ENCODE measurements at places on chromosomes 7 and 10.
A peak's percentile ranks its signal among the peaks of the same experiment; 100 is the strongest.

- no peak for DNase-seq
Observed at GRCh38 chr7:43850348-43851116, 18.8 kb downstream of the MRPS24 start.

GRCh38 chr7:43612128-43612527 is 29.2 kb downstream of the STK17A start:
- DNase-seq = no peak

DNA sequence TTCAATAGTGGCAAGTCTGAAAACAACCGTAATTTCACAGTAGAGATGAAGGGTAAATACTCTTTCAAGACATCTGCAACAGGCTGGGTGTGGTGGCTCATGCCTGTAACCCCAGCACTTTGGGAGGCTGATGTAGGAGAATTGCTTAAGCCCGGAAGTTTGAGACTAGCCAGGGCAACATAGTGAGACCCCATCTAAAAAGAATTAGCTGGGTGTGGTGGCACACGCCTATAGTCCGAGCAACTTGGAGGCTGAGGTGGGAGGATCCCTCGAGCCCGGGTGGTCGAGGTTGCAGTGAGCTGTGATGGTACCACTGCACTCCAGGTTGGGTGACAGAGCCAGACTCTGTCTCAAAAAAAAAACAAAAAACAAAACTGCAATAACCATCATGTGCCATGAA is 71.8 kb downstream of the PFKFB3 start:
- no peak for DNase-seq

DNA sequence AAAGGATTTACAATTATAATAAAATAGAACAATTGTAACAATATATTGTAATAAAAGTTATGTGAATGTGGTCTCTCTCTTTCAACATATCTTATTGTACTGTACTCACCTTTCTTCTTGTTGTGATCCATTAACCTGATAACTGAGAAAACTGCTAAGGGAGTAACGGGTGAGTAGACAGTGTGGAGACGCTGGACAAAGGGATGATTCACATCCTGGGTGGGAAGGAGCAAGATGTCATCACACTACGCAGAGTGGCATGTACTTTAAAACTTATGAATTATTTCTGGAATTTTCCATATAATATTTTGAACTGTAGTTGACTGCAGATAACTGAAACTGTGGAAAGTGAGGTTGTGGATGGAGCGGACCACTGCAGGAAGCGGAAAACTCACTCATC is 91.2 kb upstream of the PLPP4 start:
- no peak for DNase-seq

DNA sequence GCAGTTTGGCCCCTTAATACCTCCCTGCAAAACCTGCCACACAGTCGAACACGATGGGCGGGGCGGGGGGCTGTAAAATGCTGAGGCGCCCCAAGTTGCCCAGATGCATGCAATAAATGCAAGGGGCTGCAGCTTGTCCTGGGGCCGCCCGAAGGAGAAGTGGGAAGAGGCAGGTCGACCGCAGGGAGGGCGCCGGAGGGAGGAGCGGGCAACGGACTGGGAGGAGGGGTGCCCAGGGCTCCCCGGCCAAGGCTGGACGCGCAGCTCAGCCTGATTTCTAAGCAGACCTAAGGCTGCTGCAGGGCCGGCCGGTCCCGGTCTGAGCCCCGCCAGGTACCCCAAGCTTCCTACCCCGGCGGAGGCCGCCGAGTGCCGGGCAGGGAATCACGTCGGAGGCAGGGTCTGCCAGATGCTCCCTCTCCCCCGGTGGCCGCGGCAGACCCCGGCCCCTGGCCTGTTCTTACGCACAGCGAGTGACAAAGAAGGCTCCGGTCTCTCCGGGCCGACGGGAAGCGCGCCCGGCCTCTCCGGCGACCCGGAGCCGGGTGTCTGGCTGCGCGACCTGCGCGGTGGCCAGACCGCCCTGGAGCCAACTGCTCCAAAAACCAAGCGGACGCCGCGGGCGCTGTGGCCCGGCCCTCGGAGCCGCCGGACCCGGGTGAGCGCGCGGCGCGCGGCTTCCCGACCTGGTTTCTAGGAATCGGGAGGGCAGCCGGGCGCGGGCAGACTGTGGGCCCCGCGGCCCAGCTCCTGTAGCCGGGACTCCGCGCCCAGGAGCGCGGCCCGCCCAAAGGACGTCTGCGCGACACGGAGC is 744 bp upstream of the EBF3 start:
- DNase-seq = no peak

GRCh38 chr10:5470062-5470751 is 29.2 kb downstream of the CALML5 start:
- no peak for DNase-seq

DNA sequence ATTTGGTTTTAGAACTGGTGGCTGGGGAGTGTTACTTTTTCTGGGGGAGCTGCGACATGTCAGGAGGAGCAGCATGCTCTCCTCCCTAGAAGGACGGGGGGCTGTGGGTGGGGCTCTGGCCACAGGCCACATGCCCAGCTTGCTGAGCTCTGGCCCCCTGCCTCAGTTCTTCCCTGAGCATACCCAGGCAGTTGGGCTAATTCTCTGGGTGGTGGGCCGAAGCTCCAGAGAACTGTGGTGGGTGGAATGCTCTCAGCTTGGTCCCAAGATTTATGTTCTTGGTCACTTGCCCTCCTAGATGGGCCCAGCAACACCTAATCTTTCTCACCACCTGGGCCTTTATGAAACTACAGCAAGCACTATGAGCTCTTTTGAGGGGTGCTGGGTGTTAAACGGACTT is 5.1 kb upstream of the ZNF775 start:
- DNase-seq = no peak

- no peak for DNase-seq
Observed at GRCh38 chr10:56135828-56136227, 225.2 kb downstream of the ZWINT start.

DNA sequence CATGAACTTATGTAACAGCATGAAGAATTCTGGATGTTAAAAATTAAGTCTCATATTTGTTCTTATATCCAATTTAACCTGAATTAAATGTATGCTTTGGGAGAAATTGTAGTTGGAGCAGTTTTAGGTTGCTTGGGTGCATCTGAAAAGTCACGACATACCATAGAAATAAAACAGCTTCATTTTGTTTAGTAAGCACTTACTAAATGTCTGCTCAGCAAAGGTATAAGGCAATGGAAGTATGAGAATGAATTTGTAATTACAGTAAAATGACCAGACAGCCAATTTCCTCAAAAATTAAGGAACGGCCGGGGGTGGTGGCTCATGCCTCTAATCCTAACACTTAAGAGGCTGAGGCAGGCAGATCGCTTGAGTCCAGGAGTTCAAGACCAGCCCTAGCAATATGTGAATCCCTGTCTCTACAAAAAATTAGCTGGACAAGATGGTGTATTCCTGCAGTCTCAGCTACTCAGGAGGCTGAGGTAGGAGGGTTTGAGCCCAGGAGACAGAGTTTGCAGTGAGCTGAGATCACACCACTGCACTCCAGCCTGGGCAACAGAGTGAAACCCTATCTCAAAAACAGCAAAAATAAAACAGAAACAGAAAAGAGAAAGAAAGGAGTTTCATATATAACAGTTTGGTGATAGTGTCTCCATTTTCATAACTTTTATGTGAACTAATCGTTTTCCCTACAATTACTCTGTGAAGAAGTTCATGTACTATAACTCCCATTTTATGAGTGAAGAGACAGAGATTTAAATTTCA is 47.2 kb upstream of the KLF6 start:
- DNase-seq = no peak

GRCh38 chr7:135980665-135981180 is 3.6 kb upstream of the MTPN start:
- no peak for DNase-seq

DNA sequence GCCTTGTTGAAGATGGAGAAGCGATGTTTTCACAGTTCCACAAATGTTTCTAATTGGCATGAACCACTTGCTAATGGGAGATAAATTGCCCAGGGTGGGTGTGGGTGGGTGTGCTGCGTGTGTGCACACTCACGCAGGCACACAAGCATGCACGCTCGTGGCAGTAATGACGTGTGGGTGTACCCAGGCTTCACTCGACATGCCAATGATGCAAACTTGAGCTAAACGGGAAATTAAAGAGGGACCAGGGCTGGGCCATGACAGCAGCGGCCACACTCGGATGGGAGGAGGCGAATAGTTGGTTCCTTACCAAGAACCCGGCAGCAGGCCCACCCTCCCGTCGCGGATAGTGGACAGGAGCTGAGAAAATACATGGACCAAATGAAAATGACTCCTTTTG is 159.9 kb downstream of the TRIL start:
- DNase-seq = no peak

GRCh38 chr10:15764892-15765454 is 45.3 kb upstream of the ITGA8 start:
- DNase-seq = no peak

DNA sequence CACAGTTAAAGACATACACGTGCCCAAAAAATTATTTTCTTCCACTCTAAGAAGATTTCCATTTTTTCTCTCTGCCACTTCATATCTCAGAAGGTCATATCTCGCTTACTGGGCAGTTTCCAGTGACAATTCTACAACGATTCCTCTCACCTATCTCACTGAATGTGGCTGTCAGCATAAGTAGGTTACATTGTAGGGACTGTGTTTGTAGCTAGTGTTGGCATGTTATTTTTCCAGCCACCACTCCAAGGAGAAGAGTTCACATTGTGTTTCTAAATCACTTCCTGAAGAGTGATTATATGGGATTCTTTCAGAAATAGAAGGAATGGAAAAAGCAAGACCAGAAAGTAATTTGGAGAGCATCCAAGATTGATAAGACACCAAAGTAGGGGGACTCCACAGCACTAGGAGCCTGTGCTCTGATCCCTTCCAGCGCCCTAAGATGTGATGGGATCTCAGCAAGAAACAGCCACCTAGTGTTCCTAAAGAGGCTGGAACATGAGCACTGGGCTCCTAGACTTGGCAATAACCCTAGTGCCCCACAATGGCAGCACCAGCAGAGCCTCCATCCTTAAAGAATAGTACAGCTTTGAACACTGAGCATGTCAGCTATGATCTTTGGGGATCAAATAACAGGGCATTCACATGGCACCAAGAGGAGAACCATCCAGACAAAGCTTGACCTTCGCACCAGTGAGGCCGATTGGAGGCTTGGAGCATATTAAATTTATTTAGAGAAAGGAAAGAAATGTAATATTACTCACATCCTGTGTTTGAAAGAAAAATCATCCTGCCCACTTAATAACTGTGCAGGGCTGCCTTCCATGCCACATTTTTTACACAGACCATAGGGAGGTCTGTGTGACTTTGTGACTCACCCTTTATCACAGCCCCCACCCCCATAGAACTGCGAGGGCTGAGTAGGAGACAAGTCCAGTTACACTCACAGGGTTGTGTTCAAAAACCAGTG is 51.8 kb downstream of the CAV1 start:
- DNase-seq = no peak

GRCh38 chr10:31083765-31084184 is 52.1 kb upstream of the ZNF438 start:
- DNase-seq = peak; percentile 30

DNA sequence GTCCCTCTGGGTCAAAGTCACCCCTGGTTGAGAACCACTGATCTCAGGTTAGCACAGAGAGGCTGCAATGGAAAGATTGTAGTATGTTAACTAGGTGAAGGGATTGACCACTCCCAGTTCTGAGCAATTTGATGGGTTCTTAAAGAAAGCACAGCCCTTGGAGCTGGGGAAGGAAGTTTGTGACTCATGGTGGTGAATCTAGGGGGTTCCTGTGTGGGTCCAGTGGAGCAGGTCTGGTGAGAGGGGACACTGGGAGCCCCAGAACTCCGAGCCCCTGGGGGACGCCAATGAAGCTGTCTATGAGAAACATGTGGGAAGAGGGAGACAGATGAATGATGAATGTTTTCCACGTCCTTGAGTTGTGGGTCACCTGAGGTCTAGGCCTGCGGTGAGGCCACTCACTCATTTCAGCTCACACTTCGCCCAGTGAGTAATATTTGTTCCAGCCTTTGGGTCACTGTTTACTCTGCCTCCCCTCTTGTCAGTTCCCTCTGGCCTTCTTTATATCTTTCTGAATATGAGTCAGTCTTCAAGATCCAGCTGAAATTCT is 341.9 kb downstream of the LRMDA start:
- DNase-seq = no peak

DNA sequence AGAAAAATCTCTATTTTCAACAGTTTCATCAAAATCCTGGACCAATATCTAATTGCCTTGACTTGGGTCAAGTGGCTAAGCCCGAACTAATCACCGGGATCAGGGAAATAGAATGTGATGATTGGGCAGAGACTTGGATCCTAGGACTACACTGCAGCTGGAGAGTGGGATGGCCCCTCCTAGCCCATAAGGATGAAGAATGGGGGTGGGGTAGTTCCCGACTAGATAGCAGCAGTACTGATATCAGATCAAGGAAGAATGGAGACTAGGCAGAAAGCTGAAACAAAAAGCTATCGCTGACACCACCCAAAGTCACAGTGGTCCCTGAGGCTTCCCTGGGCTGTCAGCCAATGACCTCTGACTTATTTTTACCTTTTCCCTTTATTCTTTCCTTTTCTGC is 160.4 kb upstream of the PHYHIPL start:
- no peak for DNase-seq

GRCh38 chr10:63563623-63564022 is 42.4 kb downstream of the REEP3 start:
- DNase-seq = no peak

GRCh38 chr7:49778731-49779270 is 5.4 kb downstream of the VWC2 start:
- no peak for DNase-seq
